ENCODE measurements at places on chromosomes 2 and 18.

DNA sequence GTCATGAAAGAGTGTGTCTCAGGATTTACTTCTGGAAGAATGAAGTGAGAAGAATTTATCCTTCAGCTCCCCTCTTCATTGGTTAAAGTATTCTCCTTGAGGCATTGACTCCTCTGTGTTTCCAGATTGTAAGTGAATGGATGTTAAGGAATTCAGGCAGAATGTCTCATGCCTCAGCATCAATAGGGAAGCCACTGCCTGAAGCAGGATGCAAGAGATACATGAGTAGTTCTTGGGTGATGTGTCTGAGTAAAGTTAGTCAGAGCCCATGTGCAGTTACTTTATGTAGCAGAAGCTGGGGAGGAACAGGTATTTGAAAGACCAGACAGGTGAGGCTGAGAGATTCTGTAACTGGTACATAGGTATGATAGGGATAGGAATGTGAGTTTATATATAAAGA lies 34.0 kb upstream of the TMEFF2 start:
- no peaks in the 10 kb centered on the region for H3K4me1 ChIP-seq
- H3K27me3 ChIP-seq, result no peaks in the 10 kb centered on the region
- no peaks in the 10 kb centered on the region for H3K36me3 ChIP-seq
- DNase-seq, result no peak

GRCh38 chr2:5494212-5494611 lies 198.0 kb upstream of the SOX11 start:
- no peak overlapping the region for H3K4me3 ChIP-seq
- H3K27me3 ChIP-seq, result no peaks in the 10 kb centered on the region
- no peak overlapping the region for H3K27ac ChIP-seq
- DNase-seq, result no peak
- H3K4me1 ChIP-seq, result no peaks in the 10 kb centered on the region

GRCh38 chr2:41965173-41965908 lies 82.5 kb upstream of the PKDCC start:
- H3K27ac ChIP-seq, result peak overlapping the region; percentile 19
- H3K4me3 ChIP-seq, result no peak overlapping the region
- no peak for DNase-seq
- H3K36me3 ChIP-seq, result no peaks in the 10 kb centered on the region
- H3K4me1 ChIP-seq, result peaks cover 52% of the 10 kb centered on the region
- H3K27me3 ChIP-seq, result peaks cover 7% of the 10 kb centered on the region

GRCh38 chr2:174971868-174972781 lies 33.1 kb downstream of the CHN1 start:
- H3K27ac ChIP-seq, result peak overlapping the region; percentile 23
- no peaks in the 10 kb centered on the region for H3K27me3 ChIP-seq
- DNase-seq, result peak; percentile 48
- no peaks in the 10 kb centered on the region for H3K36me3 ChIP-seq

DNA sequence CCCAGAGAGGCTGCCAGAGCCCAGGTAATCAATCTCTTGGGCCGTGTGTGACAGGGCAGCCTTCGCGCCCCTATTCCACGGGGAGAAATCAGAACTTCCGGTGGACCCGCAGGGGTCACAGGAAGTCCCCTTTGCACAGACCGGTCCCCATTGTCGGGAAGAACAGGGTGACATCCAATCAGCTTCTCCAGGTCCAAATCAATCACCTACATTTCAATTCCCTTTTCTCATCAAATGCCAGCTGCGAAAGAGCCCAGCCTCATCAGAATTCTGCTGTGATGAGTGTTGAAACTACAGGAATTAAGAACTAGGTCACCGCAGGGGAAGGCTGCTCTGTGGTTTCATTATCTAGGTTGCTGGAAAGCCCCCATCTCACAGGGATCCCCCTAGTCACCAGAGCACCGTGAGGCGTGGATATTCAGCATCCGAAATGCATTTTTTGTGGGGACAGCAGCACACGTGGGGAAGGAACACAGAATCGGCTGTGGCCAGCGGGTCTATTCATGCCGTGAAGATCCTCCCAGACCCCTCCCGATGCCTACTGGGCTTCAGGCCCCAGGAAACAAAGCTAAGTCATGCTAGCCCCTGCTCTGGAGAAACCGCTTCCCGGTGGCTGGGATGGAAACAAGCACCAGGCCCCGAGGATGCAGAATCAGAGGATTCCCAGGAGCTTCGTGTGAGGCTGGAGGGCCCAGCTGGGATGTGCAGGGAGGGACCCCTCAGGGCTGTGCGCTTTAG lies 193.7 kb upstream of the ID2 start:
- no peak for DNase-seq
- no peak overlapping the region for H3K27ac ChIP-seq
- H3K27me3 ChIP-seq, result no peaks in the 10 kb centered on the region
- H3K4me1 ChIP-seq, result peaks cover 20% of the 10 kb centered on the region
- no peak overlapping the region for H3K4me3 ChIP-seq

GRCh38 chr2:166140932-166141331 lies 13.1 kb upstream of the SCN1A start:
- H3K27me3 ChIP-seq, result no peaks in the 10 kb centered on the region
- no peak for DNase-seq
- no peak overlapping the region for H3K27ac ChIP-seq
- H3K4me1 ChIP-seq, result no peaks in the 10 kb centered on the region

- peak; percentile 72 for DNase-seq
- peaks cover 68% of the 10 kb centered on the region for H3K36me3 ChIP-seq
Measured at GRCh38 chr2:150485871-150486538, 1.5 kb downstream of the RND3 start.

GRCh38 chr2:144227427-144228105 lies 292.4 kb downstream of the ZEB2 start:
- no peaks in the 10 kb centered on the region for H3K27me3 ChIP-seq
- no peak overlapping the region for H3K4me3 ChIP-seq
- H3K27ac ChIP-seq, result no peak overlapping the region

- no peak overlapping the region for H3K27ac ChIP-seq
- DNase-seq, result no peak
- peaks cover 24% of the 10 kb centered on the region for H3K4me1 ChIP-seq
- H3K27me3 ChIP-seq, result no peaks in the 10 kb centered on the region
- H3K36me3 ChIP-seq, result no peaks in the 10 kb centered on the region
- no peak overlapping the region for H3K4me3 ChIP-seq
Measured at GRCh38 chr2:46120792-46121555, 176.2 kb upstream of the EPAS1 start.

GRCh38 chr2:217798743-217799562 lies 203.8 kb downstream of the TNS1 start:
- no peaks in the 10 kb centered on the region for H3K36me3 ChIP-seq
- no peak for DNase-seq
- peaks cover 15% of the 10 kb centered on the region for H3K27me3 ChIP-seq
- H3K4me3 ChIP-seq, result no peak overlapping the region
- no peaks in the 10 kb centered on the region for H3K4me1 ChIP-seq

DNA sequence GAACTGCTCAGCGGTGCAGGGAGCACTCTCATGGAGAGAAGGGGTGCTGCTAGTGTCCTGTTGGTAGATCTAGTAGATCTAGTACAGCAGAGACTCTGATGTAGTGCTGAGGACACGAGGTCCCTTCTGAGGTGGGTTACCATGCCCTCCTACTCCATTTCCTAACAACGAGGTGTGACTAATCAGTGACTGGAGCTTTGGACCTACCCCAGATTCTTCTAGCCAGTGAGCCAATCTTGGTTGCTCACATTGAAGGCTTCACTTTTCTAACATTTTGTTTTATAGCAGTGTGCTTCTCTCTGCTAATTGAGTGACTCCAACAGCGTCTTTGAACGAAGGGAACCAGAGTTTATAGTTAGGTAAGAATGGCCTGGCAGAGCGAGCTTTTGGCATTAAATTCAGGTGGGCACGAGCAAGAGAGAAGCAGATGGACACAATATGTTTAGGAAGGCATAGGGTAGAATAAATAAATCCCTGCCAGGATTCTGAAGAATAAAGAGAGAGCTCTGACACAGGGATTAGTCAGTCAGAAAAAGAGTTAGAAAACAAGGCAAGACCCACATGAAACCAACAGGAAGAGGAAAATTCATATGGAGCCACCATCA lies 306.0 kb upstream of the RAB12 start:
- no peak overlapping the region for H3K4me3 ChIP-seq
- H3K4me1 ChIP-seq, result peaks cover 7% of the 10 kb centered on the region
- no peak overlapping the region for H3K27ac ChIP-seq
- no peak for DNase-seq
- H3K27me3 ChIP-seq, result no peaks in the 10 kb centered on the region
- H3K36me3 ChIP-seq, result no peaks in the 10 kb centered on the region

GRCh38 chr18:78778651-78779050 lies 201.0 kb upstream of the SALL3 start:
- DNase-seq, result no peak
- no peaks in the 10 kb centered on the region for H3K27me3 ChIP-seq
- H3K4me3 ChIP-seq, result no peak overlapping the region
- H3K27ac ChIP-seq, result no peak overlapping the region

DNA sequence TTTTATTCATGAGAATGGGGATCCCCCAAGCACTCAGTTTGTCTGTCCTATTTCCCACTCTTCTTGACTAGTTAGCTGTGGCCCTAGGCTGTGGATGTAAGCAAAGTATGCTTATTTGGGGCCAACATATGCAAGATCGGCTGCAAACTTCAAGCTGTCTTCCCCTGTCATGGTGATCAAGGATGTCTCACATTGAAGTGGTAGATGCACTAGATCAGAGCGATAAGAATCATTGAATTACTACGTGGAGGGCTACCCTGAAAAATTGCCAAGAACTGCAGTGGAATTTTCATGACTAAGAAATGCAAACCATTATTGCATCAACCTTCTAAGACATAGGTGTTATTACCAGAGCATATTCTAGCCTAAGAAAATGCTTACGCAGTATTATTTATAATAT lies 527.4 kb downstream of the RNF144A start:
- no peak overlapping the region for H3K27ac ChIP-seq
- no peak overlapping the region for H3K4me3 ChIP-seq
- no peaks in the 10 kb centered on the region for H3K4me1 ChIP-seq
- DNase-seq, result no peak
- H3K27me3 ChIP-seq, result no peaks in the 10 kb centered on the region
- no peaks in the 10 kb centered on the region for H3K36me3 ChIP-seq

DNA sequence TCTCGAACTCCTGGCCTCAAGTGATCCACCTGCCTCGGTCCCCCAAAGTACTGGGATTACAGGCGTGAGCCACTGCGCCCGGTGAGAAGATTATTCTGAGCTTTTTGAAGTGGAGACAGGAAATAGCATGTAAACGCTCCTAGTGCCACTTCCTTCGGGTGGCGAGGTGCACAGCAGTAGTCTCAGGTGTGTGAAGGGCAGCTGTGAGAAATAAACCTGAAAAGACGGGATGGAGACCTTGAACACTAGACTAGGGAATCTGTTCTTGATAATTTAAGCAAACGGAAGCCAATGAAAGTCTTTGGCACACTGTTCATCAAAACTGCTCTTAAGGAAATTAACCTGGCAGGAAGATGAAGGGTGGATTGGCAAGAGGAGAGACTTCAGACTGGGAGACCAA lies 439 bp upstream of the PLEKHH2 start:
- H3K4me1 ChIP-seq, result peaks cover 50% of the 10 kb centered on the region
- peak; percentile 5 for DNase-seq
- peak overlapping the region; percentile 55 for H3K27ac ChIP-seq

DNA sequence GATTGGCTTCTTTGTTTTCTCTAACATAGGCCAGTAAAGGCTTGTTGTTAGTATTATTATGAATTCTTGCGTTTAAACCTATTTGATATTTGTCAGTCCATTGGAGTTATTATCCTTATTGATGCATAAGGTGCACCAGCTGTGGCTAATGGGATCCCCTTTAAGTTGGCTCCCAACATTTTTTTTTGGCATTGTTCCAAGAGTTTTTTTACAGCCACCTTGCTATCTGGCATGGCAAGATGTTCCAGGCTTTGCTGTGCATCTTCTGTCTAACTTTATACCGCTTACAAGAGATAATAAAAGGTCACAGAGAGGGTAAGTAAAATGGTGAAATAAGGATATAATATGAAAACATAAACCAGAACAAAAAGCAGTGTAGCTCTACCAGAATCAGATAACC lies 157.5 kb upstream of the TACR1 start:
- H3K27ac ChIP-seq, result no peak overlapping the region
- no peaks in the 10 kb centered on the region for H3K36me3 ChIP-seq
- no peak for DNase-seq
- no peak overlapping the region for H3K4me3 ChIP-seq

GRCh38 chr2:10192392-10193015 lies 70.0 kb downstream of the RRM2 start:
- H3K36me3 ChIP-seq, result peaks cover 10% of the 10 kb centered on the region
- H3K27ac ChIP-seq, result no peak overlapping the region
- H3K27me3 ChIP-seq, result no peaks in the 10 kb centered on the region
- DNase-seq, result no peak
- no peak overlapping the region for H3K4me3 ChIP-seq

- DNase-seq, result no peak
- H3K36me3 ChIP-seq, result no peaks in the 10 kb centered on the region
- no peak overlapping the region for H3K27ac ChIP-seq
Measured at GRCh38 chr2:23801396-23801795, 125.5 kb downstream of the ATAD2B start.

DNA sequence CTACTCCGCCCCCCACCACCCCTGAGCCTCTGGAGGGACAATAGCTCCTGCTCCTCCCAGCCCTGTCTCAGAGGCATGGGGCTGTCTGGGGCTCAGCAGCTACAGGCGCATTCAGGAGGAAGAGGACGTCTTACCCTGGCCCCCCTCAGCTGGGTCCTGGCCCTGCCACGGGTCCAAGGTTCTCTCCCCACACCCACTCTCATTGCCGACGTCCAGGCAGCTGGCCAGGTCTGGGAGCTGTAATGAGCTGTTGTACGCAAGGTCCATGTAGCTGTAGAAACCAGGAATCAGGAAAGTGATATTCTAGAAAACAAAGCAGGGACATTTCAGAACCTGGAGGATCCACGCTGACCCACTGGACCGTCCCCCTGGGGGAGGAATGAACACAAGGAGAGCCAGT lies 13.5 kb downstream of the PASK start:
- no peaks in the 10 kb centered on the region for H3K4me1 ChIP-seq
- no peak overlapping the region for H3K4me3 ChIP-seq
- DNase-seq, result no peak
- H3K27ac ChIP-seq, result no peak overlapping the region

- no peak for DNase-seq
- no peak overlapping the region for H3K27ac ChIP-seq
- no peak overlapping the region for H3K4me3 ChIP-seq
- H3K4me1 ChIP-seq, result no peaks in the 10 kb centered on the region
Measured at GRCh38 chr2:82198809-82199492, 1894.4 kb upstream of the LRRTM1 start.

DNA sequence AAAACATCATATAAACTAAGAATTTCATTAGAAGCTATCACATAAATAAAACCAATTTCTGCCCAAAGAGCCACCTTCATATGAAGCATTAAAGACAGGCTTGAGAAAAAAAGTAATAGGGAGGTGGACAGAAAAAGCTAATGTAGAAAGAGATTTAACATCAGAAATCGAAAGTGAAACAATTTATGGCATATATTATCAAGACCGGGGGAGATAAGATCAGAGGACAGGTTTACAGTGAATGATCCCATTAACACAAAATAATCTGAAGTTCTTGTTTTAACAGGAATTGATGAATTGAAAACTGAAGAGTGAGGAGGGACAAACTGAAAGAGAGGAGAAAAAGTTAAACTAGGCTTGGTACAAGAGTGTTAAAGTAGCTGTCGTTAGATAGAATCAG lies 786.3 kb upstream of the FSHR start:
- H3K27me3 ChIP-seq, result no peaks in the 10 kb centered on the region
- no peak for DNase-seq
- H3K4me1 ChIP-seq, result no peaks in the 10 kb centered on the region
- peak overlapping the region; percentile 28 for H3K27ac ChIP-seq

Measured in Calu3 (cell line).